ENCODE measurements at places on chromosomes 4 and X.

DNA sequence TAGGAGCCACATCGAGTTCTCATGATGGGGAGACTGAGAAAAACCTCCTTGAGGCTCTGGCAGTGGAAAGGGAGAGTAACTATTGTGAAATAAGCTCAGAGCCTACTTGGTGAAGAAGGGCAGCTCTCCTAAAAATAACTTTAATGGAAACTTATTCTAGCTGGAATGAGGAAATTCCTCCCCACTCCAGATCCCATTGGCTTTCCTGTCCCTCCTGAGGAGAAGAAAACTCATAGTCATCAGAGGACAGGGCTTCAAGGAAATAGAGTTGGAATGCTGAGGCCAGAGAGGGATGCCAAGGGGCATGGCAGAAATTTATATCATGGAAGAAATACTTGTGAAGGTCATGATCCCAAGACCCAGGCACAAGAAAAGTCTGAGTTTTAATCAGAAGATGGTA is 70.7 kb upstream of the TAPT1 start:
- no peak for DNase-seq

DNA sequence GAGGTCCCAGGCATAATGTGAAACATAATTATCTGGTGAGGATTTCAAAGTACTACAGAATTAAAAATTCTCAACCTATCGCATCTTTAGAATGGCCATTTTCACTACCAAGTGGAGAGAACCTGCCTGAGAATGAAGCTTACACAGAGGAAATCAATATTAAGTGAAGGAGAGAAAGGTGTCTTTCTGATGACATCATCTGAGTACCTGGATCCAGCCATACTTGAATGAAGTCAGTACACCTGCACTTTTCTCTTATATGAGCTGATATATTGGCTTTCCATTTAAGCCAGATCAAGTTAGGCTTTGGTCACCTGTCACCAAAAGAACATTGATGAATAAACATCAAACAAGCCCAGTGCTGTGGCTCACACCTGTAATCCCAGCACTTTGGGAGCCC is 118.9 kb upstream of the MED14 start:
- DNase-seq: no peak

DNA sequence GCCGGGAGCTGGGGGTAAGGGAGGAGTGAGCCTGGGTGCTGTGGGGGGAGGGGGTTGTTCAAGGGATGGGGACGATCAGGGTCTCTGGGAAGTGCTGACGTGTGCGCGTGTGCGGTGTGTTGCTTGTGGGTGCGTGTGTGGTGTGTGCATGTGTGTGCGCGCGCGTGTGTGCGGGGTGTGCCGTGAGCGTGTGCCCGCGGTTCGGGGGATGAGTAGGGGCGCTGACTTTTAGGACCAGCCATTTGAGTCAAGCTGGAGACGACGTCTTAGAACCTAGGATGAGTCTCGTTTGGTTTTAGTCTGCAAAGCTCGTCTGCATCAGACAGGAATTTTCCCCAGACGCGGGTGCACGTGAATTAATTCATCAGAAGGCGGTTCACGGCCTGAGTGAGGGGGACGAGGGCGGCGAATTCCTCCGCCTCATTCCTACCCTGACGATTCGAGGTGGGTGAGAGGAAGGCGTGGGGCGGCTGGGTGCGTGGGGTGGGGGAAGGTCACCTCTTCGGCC is 950 bp upstream of the TMEM271 start:
- no peak for DNase-seq

DNA sequence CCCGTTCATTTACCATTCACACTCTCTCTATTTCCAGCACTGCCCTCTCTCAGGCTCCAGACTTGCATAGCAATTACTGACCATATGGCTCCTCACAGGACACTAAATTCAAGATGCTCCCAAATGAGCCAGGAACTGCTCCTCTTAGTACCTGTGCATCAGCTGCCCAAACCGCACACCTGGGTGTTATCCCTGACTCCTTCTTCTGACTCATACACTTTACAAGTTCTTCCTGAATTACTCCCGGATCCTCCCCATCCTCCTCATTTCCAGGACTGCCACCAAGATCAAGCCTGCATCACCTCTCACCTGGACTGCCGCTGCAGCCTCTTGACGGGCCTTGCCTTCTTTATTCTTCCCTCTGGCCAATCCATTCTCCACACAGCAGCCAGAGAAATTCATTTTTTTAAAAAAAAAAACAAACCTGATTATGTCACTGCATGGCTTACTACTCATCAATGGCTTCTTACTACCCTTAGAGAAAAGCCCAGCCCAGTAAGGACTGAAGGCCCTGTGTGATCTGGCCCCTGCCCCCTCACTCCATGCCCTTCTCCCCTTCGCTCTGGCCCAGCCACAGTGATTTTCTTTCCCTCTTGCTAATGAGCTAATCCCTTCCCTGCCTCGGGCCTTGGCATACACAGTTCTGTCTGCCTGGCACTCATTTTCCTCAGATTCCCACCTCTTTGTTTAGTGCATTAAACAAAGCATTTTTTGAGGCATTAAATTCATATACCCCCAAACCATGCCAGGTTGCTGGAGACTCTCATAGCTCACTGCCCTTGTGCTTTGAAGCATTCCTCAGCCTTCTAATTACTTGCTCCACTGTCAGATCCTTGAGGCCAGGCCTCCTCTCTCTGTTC is 92.0 kb downstream of the PDGFRA start:
- no peak for DNase-seq

DNA sequence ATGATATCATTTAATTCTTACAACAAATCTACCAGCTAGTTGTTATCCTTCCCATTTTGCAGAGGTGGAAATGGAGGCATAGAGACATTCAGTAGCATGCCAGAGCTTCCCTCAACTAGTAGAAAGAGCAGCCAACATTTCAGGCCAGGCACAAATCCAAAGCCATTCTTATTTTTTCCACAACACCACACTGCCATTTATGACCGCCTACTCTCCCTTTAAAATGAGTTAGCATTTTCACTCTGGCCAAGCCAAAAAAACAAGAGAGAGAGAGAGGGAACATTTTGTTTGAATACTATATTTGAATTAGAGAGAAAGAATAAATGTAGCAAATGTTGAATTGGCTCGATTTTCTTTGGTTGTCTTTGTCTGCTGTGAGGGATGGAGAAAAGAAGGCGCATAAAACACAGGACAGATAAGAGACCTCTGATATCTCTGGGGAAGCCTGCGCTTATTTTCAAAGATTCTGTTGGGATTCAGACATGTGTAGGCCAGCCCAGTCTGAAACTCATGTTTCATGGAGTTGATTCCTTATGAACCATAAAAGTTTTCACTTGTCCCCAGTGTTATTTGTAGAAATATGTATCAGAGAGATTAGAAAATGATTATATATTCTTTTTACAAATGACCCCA is 265.7 kb downstream of the RAB28 start:
- DNase-seq: no peak

- DNase-seq: no peak
Measured at GRCh38 chrX:45006002-45006800, 133.2 kb downstream of the KDM6A start.

- DNase-seq: no peak
Measured at GRCh38 chrX:68180579-68180978, 252.7 kb downstream of the OPHN1 start.

DNA sequence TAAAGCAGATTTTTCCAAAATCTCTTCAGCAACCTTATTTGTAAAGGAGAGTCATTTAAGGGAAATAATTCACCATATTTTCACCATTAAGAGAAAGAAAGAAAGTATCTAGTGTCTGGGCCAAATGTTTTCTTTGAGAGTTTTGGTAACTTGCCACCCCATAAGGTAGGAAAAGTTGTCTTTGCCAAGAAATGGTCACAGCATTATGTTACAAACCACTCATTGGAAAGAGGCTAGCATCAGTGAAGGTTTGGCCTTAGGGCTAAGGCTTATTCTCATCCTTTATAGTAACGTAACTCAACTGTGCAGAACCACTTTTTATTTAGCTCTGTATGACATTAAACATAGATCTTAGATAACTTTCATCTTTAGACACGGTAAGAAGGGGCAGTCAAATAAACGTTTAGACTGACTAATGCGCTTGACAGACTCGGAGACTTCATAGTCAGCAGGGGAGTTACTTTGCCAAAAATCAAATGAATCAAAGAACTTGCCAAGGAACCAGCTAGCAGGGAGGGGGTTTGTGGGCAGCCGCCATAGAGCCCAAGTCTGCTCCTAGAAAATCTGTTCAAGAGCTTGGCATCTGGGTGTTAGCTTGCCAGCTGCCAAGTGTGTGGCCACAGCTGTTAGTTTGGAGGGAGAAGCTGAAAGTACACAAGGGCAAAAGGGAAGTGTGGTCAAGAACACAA is 182.8 kb upstream of the GRID2 start:
- no peak for DNase-seq

GRCh38 chr4:4425696-4426095 is 38.8 kb downstream of the NSG1 start:
- DNase-seq: no peak

GRCh38 chr4:10347281-10347795 is 109.9 kb downstream of the ZNF518B start:
- DNase-seq: no peak

DNA sequence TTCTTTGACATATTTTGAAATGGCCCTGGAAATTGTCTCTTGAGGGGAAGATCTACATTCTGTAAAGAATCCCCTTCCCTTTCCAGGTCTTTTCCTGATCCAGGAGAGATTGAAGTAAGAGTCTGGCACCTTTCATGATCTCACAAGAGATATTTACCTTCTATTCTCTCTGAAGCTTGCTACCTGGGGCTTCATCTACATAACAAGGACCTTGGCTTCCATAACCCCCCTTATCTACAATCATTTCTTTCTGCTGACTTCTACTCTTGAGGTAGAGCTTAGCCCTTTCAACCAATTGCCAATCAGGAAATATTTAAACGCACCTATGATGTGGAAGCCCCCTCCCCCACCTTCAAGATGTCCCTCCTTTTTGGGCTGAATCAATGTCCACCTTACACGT is 383.7 kb upstream of the MAGEB18 start:
- DNase-seq: no peak

GRCh38 chr4:87224141-87224923 is 3.9 kb upstream of the KLHL8 start:
- no peak for DNase-seq

GRCh38 chr4:154502111-154502510 is 10.5 kb upstream of the DCHS2 start:
- DNase-seq: no peak

DNA sequence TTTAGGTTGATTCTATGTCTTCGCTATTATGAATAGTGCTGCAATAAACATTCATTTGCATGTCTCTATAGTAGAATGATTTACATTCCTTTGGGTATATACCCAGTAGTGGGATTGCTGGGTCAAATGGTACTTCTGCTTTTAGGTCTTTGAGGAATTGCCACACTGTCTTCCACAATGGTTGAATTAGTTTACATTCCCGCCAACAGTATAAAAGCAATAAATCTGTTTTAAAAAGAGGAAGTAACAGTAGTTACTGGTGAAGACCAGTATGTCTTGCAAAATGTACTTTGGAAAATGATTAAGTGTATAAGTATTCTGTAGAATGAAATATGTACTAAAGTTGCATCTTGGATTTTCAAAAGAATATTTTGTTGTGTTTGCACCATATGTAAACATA is 77.3 kb downstream of the SHROOM4 start:
- DNase-seq: no peak

DNA sequence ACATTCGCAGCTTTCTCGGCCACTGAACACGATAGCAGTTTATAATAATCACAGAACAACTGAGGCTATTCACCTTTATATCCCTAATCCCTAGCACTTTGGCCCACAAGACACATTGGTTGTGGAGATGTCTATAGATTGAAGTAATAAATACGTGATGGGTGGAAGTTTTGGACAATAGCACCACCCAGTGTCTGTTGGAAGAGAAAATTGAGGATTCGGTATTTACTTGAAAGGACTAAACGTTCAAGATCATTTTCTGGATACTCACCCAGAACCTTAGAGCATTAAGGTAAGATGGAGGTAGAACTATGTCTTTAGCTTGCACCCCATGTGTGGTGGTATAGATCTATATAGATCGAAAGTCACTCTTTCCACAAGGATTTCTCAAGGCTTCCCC is 787 bp upstream of the TMSB15A start:
- DNase-seq: peak; percentile 2

DNA sequence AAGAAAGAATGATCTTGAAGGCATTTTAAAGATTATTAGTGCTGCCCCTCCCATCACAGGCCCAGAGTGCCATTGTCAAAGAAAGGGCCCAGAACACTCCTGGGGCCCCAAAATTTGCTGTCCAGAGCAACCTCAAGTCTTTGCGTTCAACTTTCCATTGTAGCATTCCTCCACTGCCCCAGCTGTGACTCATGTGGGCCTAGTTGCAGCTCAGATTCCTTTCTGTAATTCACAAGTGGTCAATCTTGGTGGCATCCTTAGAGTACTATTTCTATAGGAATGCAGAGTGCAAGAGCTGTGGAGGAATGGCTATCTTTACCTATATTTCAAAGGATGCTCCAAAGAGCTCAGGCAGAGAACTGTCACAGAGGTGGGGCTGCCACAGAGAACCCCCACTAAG is 1500.8 kb upstream of the IGFBP7 start:
- no peak for DNase-seq

DNA sequence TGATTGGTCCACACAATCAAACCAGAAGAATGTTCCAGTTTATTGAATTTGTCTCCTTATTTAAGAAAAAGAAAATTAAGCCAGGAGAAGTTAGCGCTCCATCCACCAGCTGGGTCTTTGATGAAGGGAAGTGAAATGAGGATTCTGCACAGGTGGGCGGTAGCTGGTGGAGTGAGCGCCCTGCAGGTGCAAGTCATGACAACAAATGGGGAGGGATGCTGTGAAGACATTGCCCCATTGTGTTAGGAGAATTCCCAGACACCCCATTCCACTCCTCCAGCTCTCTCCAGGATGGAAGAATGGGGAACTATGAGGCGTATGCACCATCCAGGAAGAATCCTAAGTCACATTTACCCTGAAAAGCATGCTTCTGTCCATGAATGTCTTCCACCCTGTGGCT is 22.9 kb downstream of the PLRG1 start:
- DNase-seq: no peak

- DNase-seq: no peak
Measured at GRCh38 chrX:18076434-18076833, 144.3 kb downstream of the BEND2 start.

DNA sequence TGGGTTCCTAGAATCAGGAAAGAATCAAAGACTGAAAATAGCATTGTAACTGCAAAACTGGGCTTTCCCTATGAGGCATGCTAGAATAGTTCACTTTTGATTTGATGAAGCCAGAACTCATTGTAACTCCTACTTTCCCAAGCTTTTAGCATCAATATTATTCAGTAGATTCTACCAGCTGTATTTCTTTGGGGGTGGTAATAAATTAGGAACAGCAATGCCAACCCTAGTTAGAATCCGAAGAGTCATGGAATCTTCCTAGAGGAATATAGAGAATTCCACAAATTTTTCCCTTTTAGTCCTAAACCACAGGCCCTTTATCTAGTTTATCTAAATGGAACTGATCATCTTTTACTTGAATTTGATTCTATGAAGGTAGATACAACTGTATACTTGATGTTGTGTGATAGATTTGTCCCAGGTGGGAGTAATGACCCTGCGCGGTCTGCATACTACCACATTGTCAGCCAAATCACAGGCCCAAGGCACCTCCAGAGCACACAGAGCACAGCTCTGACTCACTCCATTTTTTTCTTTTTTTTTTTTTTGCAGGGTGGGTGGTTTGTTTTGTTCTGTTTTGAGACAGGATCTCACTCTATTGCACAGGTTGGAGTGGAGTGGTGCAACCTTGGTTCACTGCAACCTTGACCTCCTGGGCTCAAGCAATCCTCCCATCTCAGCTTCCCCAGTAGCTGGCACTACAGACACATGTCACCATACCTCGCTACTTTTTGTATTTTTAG is 66.6 kb downstream of the EDNRA start:
- no peak for DNase-seq

- DNase-seq: no peak
Measured at GRCh38 chrX:87236830-87237440, 280.7 kb upstream of the KLHL4 start.

Measured in NCI-H1092 (cell line).